ENCODE measurements at places on chromosomes 12 and 14.

- DNase-seq, result no peak
These were observed 69.6 kb upstream of the CHST11 start for GRCh38 chr12:104387190-104387589.

DNA sequence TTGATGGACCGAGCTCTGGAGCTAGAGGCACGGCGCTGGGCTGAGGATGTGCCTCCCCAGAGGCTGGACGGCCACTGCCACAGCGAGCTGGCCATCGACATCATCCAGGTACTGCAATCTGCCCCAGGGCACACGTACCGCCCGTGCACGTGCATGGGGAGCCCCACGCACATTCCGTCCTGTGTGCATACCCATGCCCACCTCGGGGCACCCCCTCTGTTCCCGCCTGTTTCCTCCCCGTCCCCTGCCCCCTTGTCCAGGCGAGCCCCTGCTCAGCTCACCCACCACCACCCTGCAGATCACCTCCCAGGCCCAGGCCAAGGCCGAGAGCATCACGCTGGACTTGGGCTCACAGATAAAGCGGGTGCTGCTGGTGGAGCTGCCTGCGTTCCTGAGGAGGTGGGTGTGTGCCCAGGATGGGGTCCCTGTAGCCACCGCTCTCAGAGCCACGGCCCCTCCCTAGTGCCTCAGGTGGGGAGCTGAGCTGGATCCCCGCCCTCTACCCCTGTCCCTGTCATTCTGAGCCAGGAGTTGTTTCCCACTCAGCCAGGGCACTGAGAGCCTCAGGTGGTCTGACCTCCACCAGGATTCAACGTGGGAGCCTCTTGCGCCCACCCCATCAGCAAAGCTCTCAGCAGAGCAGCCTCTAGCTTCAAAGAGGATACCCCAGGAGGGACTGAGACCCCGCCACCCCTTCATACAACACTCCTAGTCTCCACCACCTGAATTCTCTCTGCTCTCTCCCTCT is 6.9 kb downstream of the TNFAIP2 start:
- no peak for DNase-seq

DNA sequence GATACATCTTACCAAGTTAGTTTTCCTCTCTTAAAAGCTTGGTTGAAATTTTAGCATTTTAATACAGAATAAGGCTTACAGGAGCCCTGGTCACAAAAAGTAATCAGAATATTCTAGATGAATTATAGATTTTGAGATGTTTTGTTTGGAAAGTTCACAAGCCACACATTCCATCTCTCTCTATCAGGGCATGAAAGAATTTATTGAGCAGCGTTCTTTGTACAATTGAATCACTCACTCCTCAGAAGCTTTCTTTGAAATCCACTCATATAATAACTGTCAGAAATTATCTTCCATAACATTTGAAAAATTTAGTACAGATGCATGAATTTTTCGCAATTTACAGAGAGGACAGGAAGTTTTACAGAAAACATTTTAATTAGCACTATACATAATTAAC is 938.6 kb upstream of the MDGA2 start:
- DNase-seq, result no peak

- no peak for DNase-seq
These were observed 1020.4 kb upstream of the FBXO33 start for GRCh38 chr14:40452674-40453073.

DNA sequence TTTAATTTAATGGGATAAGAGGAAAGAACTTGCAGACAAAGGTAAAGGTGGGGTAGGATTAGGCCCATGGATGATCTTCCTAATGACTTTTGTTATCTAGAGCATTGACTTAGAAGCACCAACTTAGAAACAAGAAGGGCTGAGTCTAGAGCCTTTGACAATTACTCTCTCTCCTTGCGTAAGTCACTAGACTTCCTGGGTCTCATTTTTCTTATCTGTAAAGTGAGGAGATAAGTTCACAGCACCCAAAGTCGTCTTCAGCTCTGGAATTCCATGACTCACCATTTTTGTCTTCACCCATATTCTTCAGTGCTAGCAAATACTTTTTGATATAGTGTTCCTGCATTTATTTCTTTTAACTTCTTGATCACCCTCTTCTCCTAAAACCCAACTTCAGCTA is 75.7 kb downstream of the SSPN start:
- no peak for DNase-seq

DNA sequence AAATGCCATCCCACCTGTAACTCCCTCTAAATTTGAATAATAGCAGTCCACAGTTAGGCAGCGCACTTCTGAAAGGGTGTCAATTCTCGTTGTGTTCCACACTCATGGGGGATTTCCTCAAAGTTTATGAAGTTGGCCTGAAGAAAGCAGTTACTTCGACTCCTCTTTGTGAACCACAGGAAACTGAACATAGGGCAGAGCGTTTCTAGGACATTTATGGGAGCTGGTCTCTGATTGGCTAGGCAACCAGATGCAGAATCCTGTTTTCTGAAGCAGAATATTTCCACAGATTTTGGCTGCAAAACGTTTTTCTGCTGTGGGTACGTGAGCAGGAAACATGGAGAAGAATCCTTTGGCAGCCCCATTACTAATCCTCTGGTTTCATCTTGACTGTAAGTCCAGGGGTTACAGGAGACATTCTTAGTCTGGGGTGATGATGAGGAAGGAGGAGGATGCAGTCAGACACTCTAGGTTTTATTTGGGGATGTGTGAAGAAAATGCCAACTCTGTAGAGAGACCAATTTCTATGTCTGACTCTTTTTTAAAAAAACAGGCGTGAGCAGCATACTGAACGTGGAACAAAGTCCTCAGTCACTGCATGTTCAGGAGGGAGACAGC is 431.5 kb upstream of the OR4E1 start:
- no peak for DNase-seq

DNA sequence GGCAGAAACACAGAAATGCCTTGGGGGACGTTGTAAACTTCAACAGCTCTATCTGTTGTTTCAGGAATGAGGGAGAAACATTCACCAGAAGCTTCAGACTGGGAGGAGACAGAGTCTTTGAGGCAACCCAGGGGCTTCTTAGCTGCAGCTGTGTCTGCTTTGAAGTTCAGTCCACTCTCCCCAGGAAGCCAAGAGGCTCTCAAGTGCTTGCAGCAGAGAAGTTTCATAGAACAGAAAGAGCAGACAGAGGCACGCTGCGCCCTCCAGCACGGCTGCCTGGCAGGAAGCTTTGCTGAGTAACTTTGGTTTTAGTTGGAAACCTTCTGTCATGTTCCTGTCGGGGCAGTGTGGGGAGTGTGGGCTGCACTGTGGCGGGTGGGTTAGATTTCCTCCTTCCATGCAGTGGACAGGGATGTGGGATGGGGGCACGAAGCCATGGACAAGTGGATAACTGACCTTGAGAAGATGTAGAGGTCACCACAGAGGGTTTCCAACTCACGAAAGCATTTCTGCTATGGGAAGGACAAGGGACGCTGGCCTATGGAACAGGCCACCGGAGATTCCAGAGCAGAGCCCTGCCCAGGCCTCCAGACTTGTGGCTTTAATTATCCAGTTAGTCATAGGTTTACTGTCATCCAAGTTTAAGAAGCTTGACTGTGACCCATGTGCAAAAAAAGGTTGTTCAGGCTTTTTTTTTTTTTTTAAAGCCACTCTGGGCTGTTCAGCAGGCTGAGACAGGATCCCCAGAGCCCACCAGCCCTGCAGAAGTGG is 107.7 kb downstream of the ARF6 start:
- peak; percentile 83 for DNase-seq
